A549 treated with Hydrocortisone at 1 μM for 4 hours (cell line): ENCODE measurements at places on chromosomes 3 and 15. TPM values are rescaled to one million over a fixed set of nuclear protein-coding genes. Genes with fewer than 3 reads are reported as not detected.

Gene LPCAT4
- 50.2 to 65.1 TPM (median 59.4 TPM) in 5 replicates for total RNA-seq

Gene ADAMTSL3
- 0.22 to 0.70 TPM (median 0.32 TPM) in 5 replicates for total RNA-seq

Gene SUSD5
- total RNA-seq = 2.7 to 5.1 TPM (median 3.4 TPM) in 5 replicates

Gene DAPK2
- total RNA-seq = 3.7 to 4.7 TPM (median 4.1 TPM) in 5 replicates

Gene CILP
- 0.21 to 0.44 TPM (median 0.41 TPM) in 5 replicates for total RNA-seq

Gene IL5RA
- not detected in 5 replicates for total RNA-seq

Gene LCTL
- total RNA-seq = 0.03 TPM in 1 of 5 replicates, not detected in the others

Gene EAF2
- 1.6 to 2.4 TPM (median 2.1 TPM) in 5 replicates for total RNA-seq

Gene MUC13
- total RNA-seq = 7.0 to 8.5 TPM (median 8.1 TPM) in 5 replicates

Gene SLC2A2
- total RNA-seq = not detected in 5 replicates

Gene NPHP3
- 6.6 to 8.9 TPM (median 8.6 TPM) in 5 replicates for total RNA-seq

Gene GCSAM
- total RNA-seq = not detected in 5 replicates

Gene CHST13
- total RNA-seq = 0.28 to 1.1 TPM (median 0.83 TPM) in 5 replicates

Gene NR2E3
- total RNA-seq = 0.14 to 0.31 TPM (median 0.22 TPM) in 5 replicates

Gene DISP2
- total RNA-seq = 1.1 to 2.2 TPM (median 1.9 TPM) in 5 replicates

Gene FBXO40
- not detected in 5 replicates for total RNA-seq

Gene RTP1
- not detected in 5 replicates for total RNA-seq
